Left colon (tissue), 2 donors: ENCODE measurements at places on chromosomes 2 and 18.

- no peak for DNase-seq
Measured at GRCh38 chr2:143489145-143489544, 359.9 kb downstream of the ARHGAP15 start.

DNA sequence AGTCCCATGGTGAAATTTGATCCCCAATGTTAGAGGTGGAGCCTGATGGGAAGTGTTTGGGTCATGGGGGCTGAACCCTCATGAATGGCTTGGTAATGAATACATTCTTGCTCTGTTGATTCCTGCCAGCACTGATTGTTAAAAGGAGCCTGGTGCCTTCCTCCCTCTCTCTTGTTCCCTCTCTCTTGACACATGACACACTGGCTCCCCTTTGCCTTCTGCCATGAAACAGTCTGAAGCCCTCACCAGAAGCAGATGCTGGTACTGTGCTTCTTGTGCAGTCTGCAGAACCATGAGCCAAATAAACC lies 30.6 kb upstream of the EPC2 start:
- DNase-seq, result no peak

DNA sequence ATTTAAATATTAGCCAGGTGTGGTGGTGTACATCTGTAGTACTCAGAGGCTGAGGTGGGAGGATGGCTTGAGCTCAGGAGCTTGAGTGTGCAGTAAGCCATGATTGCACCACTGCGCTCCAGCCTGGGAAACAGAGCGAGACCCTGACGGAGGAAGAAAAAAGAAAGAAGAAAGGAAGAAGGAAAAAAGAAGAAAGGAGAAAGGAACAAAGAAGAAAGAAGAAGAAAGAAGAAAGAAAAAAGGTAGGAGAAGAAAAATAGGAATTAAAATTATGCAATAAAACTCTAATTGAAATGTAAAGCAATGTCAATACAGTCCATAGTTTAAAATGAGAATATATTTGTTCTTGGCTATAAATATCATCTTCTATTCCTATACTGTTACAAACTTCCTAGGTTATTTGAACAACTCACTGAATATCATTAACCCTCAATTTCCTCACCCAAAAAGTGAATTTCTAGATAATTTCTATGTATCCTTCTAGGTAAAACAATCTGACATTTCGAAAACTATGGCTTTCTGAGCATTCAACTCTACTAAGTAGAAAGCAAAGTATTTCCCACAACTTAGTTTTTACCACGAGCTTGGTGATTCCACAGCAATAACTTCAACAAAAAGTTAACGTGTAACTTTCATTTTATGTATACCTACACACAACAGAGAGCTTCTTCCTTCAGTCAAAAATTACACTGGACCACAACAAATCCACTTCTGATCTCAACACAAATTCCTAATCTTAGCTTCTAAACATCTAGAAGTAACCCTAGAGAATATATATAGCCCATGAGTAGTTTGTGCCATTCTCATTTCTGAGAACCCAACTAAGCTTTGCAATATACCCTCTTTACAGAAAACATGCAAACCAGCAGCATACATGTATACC lies 19.7 kb downstream of the LPIN2 start:
- DNase-seq, result no peak

DNA sequence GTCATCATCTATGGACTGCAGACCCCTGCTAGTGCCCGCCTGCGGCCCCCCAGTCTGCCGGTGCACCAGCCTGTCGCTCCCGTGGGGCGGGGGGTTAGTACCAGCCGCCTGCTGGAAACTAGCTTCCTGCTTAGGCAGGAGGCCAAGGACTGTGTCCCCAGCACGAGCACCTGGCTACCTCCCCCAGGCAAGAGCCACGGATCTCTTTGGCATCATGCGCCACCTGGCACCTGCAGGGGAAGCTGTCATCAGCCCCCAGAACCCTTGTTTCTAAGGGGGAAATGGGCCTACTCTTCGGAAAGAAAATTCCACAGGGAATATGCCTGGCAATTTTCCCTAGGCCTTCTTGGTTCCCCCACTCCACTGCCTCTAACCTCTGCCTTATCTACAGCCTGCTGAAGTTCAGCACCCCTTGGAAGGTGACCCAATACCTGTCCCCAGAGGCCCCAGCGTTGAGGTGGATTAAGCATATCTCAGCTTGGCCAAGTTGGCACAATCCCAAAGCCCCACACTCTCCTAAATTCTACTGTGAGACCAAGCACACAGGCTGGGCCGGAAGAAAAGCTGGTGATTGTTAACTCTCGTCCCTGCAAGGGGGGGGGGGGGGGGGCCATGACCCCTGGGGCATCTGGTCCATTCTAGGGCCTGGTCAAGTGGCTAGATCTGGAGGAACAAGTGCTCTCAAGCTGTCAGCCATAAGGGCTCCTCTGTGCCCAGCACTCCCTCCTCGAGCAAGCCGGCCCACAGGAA lies 62.0 kb upstream of the POMC start:
- no peak for DNase-seq

DNA sequence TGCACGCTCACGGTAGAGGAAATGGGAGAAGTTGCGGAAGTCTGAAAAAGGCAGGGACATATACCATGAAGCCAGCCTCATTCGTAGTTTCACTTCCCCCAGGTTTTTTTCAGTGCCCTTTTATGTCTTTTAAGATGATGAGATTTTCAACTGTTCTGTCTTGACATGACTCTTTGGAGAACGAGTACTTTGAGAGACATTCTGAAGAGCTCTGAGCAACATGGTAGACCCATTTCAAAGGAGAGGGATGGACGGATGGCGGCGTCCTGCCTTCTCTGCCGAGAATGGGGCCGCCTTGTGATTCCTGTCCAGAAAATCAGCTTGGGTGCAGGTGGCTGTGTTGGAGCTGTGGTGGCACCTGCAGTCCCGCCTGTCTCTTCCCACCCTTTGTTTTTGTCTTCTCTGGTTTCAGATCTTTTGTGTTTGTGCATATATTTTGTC lies 41.7 kb downstream of the SH3BP4 start:
- DNase-seq, result no peak

- peak; percentile 36 for DNase-seq
Measured at GRCh38 chr2:86622519-86623042, 1.1 kb downstream of the RNF103 start.

- DNase-seq, result no peak
Measured at GRCh38 chr18:44881461-44882162, 200.9 kb downstream of the SETBP1 start.

DNA sequence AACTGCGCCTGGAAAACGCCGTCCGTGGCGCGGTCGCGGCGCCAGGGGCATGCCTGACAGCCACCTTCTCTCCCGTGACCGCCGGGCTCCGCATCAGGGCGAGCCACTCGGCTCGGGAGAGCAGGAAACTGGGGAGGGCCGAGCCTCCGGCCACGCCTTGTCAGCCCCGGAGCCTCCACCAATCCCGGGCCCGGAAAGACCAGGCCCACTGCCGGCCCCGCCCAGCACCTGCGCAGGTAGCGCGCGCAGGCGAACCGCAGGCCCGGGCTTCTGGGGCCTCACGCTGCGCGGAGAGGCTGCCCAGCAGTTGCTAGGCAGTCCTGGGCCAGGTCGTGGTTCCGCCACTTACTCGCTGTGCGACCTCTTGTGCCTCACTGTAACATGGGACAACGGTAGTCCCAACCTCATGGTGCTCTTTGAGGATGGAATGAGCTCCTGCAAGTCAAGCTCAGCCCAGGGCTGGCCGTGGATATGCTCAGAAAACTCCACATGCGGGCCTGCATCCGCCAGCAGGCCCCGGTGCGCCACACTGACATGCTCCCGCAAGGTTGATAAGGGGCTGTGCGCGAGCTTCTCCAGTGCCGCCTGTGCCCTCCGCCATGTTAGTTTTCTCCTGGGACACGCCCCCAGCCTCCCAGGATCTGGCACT lies 97.1 kb downstream of the INHBB start:
- DNase-seq, result peak; percentile 83

GRCh38 chr18:63140038-63140450 lies 179.5 kb downstream of the BCL2 start:
- no peak for DNase-seq

GRCh38 chr18:25235401-25236042 lies 116.4 kb downstream of the ZNF521 start:
- no peak for DNase-seq

- DNase-seq, result no peak
Measured at GRCh38 chr18:45008694-45009413, 328.2 kb downstream of the SETBP1 start.

DNA sequence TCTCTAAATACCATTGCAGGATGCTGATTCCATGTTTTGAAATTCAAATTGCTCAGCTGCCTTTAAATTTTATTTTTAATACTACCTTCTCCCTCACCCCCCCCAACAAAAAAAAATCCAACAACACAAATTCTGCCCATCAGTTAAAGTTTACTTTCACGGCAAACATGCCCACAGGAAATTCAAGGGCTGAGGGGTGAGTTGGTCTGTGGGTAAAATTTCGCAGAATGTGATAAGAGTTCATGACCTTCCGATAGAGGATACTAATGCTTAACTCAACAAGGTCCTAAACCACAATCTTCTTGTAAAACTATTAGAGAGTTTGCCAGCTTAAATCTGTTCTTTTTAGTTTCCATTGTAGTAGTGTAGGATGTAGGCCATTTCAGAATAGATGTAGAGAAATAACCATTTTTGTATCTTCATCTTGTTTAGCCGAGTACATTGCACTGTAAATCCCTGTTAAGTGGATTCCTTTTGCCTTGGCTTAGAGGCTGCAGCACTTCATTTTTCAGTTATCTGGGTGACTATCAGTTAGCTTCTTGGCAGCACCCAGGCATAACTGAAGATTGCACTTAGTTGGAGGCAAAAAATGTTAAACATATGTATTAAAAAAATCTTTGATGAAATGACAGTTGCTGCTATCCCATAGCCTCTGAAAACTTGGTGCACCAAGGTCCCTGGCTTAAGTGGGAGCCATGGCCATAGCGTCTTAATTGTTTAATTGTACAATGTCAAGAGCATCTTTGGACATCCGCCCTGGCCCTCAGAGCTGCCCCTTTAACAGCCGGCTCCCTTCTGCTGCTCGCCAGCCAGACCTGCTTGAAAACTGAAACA lies 232.3 kb downstream of the HAUS1 start:
- no peak for DNase-seq

DNA sequence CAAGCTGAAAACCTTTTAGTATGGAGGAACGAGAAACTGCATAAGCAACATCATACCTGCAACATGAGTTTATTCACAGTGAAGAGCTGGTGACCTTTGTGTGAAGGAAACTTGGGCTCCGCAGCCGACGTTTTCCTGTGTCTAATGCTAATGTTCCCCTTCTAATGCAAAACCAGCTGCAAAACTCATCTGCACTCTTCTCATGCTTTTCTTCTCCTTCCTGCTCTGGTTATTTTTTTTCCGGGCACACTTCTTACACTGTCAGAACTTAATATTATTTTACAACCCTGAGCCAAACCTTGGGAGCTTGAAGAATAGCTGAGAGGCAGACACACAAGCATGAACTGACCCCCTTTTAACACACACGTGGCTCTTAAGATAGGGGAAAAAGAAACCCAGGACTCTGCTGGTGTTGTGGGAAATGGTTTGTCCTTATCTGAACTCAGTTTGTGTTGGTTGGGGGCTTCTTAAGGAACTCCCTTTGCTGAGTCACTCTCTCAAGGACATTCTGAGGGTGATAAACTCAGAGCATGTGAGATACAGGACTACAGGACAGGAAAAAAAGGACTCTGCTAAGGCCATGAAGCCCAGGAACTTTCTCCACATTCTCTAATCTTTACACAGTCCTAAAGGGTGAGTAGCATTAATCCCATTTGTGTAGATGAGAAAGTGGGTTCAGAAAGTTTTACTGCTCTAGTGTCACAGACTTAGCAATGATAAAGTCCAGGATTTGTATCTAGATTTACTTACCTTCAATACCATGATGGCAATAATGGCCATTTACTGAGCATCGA lies 439.3 kb upstream of the TRIB2 start:
- no peak for DNase-seq

DNA sequence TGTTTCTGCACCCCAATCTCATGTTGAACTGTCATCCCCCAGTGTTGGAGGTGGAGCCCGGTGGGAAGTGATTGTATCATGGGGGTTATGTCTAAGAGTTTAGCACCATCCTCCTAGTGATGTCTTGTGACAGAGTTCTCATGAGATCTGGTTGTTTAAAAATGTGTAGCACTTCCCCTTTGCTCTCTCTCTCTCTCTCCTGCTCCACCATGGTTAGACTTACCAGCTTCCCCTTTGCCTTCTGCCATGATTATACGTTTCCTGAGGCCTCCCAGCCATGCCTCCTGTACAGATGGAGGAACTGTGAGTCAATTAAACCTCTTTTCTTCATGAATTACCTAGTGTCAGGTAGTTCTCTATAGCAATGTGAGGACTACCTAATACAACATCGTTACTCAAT lies 396.9 kb upstream of the LRATD1 start:
- no peak for DNase-seq

DNA sequence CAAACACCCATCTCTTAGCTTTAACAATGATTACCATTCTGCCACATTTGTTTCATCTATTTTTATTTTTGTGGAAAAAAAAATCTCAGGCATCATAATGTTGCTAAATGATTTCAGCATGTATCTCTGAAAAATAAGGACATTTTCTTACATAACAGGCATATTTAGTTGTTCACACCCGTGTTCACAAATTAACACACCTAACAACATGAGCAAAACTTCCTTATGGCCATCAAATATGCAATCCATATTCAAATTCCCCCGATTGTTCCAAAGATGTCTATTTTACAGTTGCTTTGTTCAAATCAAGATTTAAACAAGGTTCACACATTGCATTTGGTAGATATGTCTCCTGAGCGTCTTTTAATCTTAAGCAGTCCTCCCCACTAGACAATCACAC lies 29.2 kb downstream of the TMEM177 start:
- DNase-seq, result no peak

DNA sequence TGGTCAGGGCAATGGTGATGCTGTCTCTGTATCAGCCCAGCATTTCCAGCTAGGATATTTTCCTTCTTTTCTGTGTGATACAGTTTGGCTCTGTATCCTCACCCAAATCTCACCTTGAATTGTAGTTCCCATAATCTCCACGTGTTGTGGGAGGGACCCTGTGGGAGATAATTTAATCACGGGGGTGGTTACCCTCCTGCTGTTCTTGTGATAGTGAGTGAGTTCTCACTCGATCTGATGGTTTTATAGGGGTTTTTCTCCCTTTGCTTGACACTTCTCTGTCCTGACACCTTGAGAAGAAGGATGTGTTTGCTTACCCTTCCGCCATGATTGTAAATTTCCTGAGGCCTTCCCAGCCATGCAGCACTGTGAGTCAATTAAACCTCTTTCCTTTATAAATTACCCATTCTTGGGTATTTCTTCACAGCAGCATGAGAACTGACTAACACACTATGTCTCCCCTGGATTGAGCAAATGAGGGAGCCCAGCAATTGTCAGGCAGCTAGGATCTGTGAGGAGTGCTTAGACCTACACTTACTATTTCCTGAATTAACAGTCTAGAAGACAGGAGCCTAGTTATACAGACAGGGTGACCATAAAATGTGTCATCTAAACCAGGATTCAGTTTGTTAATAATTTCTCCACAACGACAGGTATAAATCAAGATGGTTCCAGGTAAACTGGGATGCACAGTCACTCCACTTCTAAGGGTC lies 6.0 kb downstream of the SCN2A start:
- no peak for DNase-seq
